ENCODE measurements at places on chromosomes 13 and 19. TPM values are rescaled to one million over a fixed set of nuclear protein-coding genes. Genes with fewer than 3 reads are reported as not detected.
A peak's percentile ranks its signal among the peaks of the same experiment; 100 is the strongest.

- no peaks in the 10 kb centered on the region for H3K4me1 ChIP-seq
- no peaks in the 10 kb centered on the region for H3K27me3 ChIP-seq
- no peak overlapping the region for H3K4me3 ChIP-seq
These were observed 1708.9 kb downstream of the SLITRK5 start for GRCh38 chr13:89380101-89380500.

Gene ZNF699
- 2.7 TPM for total RNA-seq

DNA sequence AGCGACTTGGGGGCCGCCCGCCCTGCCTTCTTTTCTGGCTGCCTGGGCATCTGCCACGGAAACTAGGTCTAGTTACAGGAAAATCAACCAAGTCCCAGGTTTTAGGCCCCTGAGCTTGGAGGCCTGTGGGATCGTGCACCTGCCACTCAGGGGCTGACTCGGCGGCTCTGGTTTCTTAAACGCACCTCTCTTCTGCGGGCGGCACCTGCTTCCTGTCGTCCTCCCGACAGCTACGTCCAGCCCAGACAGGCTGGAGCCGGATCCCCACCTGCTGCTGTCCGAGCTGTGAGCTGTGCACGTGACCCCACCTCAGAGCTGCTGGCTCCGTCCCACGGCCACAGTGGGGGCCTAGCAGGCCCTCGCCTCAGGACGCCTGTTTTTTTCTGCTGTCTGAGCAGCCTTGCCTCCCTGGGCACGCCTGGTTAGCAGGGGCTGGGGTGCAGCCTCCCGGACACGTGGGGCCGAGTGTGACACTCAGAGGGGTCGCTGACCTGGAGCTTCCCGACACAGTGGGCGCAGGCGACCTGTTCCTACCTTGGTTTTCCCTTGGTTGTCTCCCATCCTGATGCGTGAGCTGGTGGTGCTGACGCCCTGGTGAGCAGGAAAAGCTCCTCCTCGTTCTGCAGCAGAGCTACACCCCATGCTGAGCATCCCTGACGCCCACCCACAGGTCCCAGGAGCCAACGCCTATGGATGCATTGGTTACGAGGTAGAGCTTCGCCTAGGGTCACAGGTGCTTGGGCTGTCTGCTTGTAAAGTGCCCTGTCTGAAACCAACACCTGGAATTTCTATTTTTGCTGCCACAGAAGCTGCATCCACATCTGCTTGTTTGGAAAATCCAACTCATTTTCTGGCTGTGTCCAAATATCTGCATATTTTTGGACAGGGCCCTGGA lies 17.5 kb downstream of the TMEM255B start:
- DNase-seq, result no peak
- no peaks in the 10 kb centered on the region for H3K36me3 ChIP-seq
- no peak overlapping the region for H3K27ac ChIP-seq
- H3K4me1 ChIP-seq, result no peaks in the 10 kb centered on the region
- H3K27me3 ChIP-seq, result peaks cover 7% of the 10 kb centered on the region

Gene GPC5
- total RNA-seq, result 0.76 TPM

GRCh38 chr19:19459073-19459472 lies 53.6 kb downstream of the GATAD2A start:
- no peak overlapping the region for H3K4me3 ChIP-seq
- no peaks in the 10 kb centered on the region for H3K27me3 ChIP-seq
- H3K36me3 ChIP-seq, result no peaks in the 10 kb centered on the region
- H3K27ac ChIP-seq, result peak overlapping the region; percentile 79
- peaks cover 66% of the 10 kb centered on the region for H3K4me1 ChIP-seq

Gene GAPDHS
- total RNA-seq, result not detected

DNA sequence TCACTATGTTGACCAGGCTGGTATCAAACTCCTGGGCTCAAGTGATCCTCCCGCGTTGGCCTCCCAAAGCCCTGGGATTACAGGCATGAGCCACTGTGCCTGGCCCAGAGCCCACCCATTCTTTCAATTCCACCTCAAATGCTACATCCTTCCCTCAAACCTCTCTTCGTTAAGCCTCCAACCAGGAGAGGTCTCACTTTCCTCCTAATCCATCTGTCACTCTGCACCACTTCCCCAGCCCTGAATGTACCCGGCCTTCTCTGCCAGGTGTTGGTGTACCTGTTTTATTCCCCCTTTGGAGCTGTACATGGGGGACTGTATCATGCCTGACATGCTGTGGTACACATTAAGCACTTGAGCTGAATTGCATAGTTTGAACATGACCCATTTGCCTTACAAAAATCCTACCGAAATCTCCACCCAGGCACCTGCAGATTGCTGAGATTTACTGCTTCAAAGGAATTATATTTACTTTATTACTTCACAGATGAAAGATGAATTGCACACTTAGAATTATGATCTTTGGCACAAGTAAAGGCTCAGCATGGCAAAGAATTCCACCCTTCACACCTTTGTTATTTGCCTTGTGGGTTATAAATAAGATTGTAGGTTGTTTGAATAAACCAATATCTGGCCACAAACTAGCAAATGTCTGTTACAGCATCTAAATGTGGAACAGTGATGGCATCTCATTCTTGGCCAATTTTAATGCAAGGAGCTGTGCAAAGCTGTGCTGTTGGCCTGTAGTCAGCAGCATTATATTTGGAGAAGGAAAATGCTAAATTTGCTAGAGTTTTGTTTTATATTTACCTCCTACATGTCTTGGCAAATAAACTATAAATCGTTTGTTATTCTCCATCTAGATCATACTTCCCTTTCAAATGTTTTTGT lies 15.6 kb upstream of the WASF3 start:
- no peaks in the 10 kb centered on the region for H3K36me3 ChIP-seq
- DNase-seq, result no peak
- no peak overlapping the region for H3K27ac ChIP-seq
- H3K4me1 ChIP-seq, result no peaks in the 10 kb centered on the region
- H3K27me3 ChIP-seq, result no peaks in the 10 kb centered on the region
- H3K4me3 ChIP-seq, result no peak overlapping the region

GRCh38 chr13:26910754-26911465 lies 150.3 kb upstream of the GPR12 start:
- H3K27me3 ChIP-seq, result peaks cover 8% of the 10 kb centered on the region
- H3K4me3 ChIP-seq, result no peak overlapping the region
- no peak overlapping the region for H3K27ac ChIP-seq
- H3K4me1 ChIP-seq, result no peaks in the 10 kb centered on the region
- no peaks in the 10 kb centered on the region for H3K36me3 ChIP-seq

Gene ETV2
- not detected for total RNA-seq

Gene ABHD17A
- total RNA-seq, result 52.0 TPM

Gene CACNG7
- not detected for total RNA-seq

DNA sequence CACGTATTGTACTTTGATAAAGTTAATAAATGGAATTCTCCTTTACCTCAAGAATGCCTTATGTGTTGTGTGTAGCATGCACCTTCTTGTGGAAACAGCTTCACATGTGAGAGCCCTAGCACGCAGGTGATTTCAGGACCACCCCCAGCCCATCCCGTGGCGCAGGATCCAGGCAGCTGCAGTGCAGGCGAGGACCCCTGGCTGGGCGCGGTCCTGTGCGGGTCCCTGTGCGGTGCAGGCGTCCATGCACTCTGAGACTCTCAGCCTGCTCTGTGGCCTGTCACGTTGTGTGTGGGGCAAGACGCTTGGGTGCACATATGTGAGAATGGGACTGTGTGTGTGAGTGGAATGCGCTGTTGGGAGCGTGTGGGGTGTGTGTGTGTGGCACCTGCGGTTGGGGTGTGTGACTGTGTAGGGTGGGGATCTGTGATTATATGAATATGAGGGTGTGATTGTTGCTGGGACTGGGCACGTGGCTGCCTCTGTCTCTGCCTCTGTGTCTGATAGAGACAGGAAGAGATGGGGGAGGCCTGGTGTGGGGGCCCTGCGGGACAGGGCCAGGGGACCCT lies 30.8 kb downstream of the WTIP start:
- H3K36me3 ChIP-seq, result no peaks in the 10 kb centered on the region
- no peak overlapping the region for H3K27ac ChIP-seq
- H3K4me1 ChIP-seq, result no peaks in the 10 kb centered on the region
- no peak overlapping the region for H3K4me3 ChIP-seq
